ENCODE measurements at places on chromosomes 4 and X.

DNA sequence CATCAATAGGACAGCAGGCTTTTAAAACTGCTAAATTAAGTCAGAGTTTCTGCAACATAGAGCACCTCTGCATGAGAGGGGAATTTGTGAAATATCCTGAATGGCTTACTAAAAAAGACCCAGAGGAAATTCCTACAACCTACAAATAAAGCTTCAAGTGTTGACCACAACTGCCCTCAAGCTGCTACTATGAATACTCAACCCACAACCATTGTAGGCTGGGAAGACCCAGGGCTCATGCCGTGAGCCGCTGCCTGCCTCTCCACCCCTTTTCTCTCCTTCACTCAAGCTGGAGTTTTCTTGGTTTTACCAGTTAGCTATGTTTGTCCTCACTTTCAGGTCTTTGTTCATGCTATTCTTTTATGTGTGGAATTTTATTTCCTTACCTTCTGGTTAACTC lies 151.6 kb downstream of the EMCN start:
- no peak for DNase-seq

- DNase-seq = no peak
Observed at GRCh38 chrX:85365370-85365995, 14.0 kb downstream of the POF1B start.

DNA sequence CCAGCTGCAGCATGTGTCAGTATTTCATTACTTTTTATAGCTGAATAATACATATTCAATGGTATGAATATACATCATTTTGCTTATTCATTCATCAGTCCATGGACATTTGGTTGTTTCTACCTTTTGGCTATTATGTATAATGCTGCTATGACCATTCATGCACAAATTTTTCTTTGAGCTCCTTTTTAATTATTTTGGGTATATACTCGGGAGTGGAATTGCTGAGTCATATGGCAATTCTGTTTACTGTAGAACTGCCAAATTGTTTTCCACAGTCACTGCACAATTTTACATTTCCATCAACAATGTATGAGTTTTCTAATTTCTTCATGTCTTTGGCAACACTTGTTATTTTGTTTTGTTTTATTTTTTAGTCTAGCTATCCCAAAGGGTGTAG lies 405.9 kb upstream of the PITX2 start:
- DNase-seq = no peak

- no peak for DNase-seq
Observed at GRCh38 chr4:155617296-155617695, 49.4 kb upstream of the GUCY1A1 start.

- no peak for DNase-seq
Observed at GRCh38 chr4:181432335-181432734, 810.9 kb upstream of the TENM3 start.

- no peak for DNase-seq
Observed at GRCh38 chr4:188993871-188994270, 854.6 kb downstream of the TRIML1 start.

GRCh38 chrX:69060631-69061408 lies 104.4 kb downstream of the PJA1 start:
- DNase-seq = no peak

DNA sequence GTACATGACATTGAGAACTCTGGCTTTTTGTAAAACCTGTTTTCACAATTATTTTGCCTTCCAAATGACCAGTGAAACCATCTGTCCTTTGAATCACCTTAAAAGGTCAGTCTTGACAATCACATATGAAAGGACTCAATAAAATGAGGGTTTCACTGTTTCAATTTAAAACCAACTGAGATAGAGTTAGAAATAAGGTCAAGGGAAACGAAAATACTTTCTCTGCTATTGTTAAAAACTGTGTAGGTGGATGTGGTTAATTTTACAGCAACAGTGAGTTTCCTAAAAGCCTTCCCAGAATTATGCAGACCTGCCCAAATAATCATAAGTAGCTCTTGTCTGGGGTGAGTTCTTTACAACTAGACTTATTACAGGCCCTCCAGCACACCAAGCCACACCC lies 839.9 kb downstream of the RAB28 start:
- no peak for DNase-seq

DNA sequence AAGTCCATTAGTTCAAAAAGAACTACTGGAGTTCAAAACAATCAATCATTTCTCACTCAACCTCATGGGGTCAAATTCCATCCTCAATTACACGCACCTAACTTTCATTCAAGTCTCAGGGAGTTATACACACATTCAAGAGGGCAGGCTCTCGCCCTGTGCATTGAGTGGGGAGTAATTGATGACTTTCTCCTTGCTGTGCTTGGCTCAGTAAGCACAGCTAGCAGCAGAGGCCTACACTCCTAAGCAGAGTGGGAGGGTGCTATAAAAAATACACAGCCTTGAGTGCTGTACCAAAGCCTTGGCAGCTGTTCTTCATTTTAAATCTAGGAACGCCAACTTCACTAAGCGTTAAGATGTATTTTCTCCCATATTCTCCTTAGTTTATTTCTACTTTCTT lies 958.3 kb upstream of the ADGRL3 start:
- no peak for DNase-seq

DNA sequence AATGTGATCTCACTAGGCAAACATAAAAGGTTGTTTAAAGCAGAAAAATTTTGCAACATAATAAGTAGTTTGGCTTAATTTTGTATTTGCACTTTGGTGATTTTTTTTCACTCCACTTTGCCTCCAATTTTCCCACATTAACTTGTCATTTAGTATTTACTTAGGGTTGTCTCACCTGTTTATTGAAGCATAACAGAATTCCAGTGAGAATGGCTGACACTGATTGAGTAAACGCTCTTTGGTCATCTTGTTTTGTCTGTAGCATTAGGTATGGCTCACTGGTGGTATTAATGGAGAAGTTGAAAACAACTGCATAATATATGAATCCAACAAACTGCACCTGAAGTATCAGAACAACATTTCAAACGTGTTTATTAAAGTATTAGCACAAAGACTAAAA lies 799.5 kb upstream of the ADGRL3 start:
- DNase-seq = no peak

DNA sequence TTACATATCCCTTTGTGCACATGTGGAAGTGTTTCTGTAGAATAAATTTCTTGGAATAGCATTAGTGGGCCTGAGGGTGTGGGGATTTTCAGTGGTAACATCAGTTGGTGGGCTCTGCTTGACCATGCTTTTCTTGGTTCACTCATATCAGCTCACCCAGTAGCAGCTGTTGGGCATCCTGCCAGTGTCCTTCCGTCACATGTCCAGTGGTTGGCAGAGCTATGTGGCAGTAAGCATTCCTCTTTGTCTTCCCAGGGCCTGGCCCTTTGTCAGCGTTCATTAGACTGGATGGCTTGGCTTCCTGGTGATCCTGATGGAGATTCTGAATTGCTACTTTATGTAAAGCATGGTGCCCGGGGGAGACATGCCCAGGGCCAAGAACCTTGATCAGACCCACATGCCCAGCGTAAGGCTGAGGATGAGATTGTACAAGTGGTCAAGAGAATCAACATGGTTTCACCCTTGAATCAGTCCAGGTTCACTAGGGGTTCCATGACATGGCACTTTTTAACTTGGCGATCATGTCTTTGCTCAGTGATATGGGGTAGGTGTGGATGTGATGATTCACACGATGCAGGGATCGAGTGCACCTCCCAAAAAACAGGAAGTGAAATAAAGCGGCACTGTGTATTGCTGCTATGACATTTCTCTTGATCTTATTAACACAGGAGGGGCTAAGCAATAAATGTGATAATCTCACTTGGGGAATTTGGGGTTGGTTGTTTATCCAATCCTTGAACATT lies 72.1 kb upstream of the IGFBP7 start:
- no peak for DNase-seq

DNA sequence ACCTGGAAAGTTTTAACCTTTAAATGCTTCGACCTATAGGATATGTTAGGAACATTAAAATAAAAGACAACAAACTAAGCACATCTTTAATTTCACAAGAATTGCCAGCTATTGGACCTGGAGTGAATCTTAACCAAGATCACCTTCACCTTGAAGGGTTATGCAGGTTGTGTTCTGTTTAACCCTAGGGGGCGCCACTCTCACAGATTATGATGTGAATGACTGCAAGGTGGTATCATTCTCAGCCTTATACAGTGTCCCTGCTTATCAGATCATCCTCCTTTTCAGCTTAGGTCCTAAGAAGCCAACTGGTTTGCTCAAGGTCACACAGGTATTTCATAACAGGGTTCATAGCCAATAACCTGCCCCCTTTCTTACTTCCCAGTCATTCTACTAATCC lies 23.5 kb downstream of the INTS6L start:
- no peak for DNase-seq

GRCh38 chrX:46587158-46587557 lies 13.6 kb downstream of the CHST7 start:
- DNase-seq = no peak

DNA sequence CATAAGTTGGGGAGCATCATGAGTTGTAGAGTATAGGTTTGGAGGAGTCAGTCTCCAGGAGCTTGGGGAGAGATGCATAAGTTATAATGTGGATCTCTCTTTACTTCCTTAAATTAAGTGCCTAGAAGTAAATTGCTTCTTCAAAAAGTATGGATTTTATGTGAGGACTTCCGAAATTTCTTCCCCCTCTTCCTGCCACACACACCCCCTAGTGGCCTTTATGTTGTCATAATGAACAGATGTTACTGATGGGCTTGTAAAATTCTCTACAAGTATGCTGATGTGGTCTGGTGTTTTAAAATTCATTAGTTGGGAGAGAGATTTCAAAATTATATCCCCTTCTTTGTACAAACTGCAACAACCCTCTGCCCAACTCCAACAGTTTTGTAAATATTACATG lies 2.3 kb upstream of the METTL14 start:
- DNase-seq = peak; percentile 12

DNA sequence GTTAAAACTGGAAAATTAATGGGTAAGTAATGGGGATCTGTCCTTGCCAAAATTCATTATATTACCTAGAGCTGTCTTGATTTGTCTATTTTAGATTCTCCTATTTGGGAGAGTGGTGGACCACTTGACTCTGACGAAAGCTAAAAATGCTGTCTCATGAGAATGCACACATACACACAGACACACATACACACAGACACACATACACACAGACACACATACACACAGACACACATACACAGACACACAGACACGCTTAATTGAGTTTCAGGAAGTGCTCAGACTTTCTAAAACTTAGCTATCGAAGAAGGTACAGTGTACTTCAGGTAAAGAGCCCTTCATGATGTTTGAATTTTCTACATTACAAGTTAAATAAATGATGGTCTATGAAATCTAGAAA lies 279.5 kb downstream of the ANKRD50 start:
- no peak for DNase-seq

DNA sequence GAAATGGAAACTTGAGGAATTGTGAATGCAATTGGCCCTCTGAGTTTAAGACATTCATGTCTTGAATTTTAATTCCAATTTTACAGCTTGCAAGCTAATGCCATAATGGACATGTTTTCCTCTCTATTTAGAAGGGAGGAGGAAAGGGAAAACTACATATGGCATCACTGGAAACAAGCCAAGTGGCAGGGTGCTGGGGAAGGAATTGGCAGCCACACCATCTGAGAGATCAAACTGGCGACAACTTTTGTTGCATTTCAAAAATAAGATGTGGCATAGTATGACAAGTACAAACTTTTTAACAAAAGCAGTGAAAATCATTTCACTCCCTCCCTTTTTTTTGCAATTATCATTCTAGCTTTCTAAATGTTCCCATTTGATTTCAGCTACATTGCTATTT lies 615.6 kb downstream of the CENPC start:
- no peak for DNase-seq

- no peak for DNase-seq
Observed at GRCh38 chrX:69993494-69993893, 56.2 kb downstream of the AWAT2 start.

GRCh38 chr4:78625073-78625472 lies 73.5 kb downstream of the ANXA3 start:
- DNase-seq = no peak

GRCh38 chr4:77310931-77311330 lies 153.9 kb downstream of the CCNG2 start:
- DNase-seq = no peak

DNA sequence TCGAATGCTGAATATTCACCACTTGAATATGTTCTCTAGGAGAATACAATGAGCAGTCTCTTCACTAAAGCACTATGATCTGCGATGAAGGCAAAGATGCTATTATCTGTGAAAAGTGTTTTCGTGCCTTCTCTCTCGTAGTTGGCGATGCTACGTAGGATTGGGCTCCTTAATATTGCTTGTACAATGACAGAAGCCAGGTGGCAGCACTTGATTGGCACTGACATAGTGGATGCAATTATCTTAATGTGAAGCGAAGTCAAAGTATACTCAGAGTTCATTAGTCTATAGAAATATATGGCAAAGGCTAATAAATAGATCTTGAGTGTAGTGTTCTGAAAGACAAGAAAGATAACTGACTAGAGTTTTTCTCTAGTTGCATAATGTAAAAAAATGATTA lies 1135.7 kb upstream of the AGA start:
- no peak for DNase-seq

DNA sequence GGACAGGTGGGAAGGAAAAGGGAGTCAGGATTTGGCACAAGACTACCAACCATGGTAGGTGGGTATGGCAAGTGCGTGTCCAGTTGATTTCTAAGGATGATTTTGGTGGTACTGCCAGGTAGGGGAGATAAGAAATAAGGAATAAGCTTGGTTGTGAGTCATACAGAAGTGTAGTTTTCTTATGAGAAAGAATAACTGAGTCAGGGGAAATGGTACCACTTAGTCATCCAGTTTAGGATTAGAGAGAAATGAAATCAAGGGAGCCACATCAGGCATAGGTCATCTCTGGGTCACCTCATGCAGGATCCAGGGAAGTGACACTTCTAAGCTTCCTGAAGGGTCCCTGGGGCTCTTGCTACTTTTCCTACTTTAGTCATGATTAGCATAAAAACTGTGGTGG lies 107.1 kb upstream of the C1GALT1C1 start:
- DNase-seq = no peak

DNA sequence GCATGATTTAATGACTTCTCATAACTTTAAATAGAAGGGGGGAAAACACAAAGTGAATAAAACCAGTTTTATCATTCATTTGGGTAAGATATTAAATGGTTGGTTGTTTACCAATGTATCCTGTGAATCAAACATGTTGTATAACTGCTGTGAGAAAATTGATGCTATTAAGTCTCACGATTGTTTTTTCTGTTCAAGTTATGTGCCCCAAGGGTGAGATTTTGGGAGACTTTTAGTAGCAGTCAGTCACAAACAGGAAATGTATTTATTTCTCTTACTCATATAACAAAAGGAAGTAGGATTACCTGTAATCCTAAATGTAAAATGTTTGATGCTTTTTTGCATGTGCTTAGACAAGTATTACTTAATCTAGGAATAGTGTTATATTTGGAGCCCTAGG lies 39.2 kb downstream of the MTHFD2L start:
- no peak for DNase-seq

DNA sequence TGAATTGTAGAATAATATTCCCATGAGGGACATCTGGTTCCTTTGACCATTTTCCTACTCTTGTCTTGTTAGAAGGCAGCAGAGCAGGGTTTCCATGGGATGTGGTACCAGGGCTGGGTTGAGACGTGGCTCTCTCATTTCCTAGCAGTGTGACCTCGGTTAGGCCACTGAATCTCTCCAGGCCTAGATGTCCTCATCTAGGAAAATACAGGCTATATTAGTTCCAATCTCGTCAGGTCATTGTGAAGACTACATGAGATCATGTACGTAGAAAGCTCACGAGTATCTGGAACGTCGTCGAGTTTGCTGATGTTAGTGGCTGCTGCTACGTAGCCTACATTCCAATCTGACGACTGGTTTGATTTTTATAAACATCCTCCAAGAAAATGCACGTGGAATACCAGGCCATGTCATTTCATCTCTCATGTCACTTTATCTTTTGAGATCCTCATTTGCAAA lies 278.2 kb upstream of the GATB start:
- DNase-seq = no peak
